ENCODE measurements at places on chromosomes 13 and 19.

GRCh38 chr19:5143471-5144411 is 174.8 kb downstream of the KDM4B start:
- no peak for DNase-seq

GRCh38 chr19:47778049-47778953 is at the start of gene SELENOW:
SELENOW (plus strand) TSS chr19:47778703; CDS start chr19:47778786, 83 bp downstream.
- peak; percentile 16 for DNase-seq

GRCh38 chr19:42764836-42765235 is 642 bp downstream of the PSG8 start:
- no peak for DNase-seq

DNA sequence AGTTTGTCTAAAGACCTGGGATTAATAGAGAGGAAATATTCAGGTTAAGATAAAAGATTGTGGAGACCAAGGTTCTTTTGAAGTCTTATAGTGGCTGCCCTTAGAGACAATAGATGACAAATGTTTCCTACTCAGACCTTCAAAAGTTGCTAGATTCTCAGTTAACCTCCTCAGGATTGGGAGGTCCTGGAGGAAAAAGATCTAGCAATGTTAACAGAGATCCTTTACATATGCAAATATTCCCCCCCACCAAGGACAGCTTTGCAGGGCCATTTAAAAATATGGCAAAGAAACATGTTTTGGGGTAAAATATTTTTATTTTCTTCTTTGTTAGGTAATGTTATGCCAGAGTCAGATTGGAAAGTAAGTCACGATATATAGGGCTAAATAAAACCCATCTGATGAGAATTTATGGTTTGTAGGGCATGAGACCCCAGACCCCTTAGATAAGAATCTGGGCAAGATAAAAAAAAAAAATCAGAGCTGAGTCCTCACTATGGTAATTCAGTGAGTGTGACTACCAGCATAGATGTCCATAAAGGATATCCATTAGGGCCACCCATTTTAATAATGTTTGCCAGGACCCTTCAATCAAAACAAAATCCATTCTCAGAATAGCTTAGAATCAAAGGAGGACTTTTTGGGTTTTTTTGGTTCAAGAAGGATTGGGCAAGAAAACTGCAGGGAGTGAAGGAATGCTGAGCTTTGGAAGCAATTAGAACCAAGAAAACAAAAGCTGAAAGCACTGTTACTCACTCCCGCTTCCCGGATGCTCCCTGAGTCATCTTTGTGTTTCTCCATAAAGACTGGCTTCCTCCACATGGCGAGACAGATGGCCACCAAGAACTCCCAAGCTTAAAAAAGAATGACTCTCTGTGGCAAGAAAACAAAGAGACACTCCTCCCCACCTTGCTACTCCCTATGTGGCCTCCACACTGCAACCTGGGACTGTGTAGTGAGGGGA is 28.2 kb downstream of the VSTM1 start:
- no peak for DNase-seq

DNA sequence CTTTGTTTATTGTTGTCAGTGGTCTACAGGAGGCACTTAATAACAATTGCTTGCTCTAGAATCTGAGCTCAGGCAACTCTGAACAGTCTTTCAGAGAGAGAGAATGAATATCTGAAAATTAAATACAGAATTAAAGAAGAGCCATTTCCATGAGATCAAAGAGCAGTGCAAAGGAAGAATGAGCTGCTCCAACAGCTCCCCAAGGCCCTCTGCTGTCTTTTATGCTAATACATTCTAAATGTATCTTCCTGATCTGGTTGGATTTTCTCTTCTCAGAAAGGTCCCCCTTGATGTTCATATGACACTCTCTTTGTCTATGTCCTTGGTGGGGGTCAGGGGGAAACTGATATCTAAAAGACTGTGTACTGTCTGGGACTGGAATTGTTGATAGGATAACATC is 1029.6 kb downstream of the PCDH9 start:
- no peak for DNase-seq

GRCh38 chr19:18097993-18098890 is 664 bp downstream of the MAST3 start:
- no peak for DNase-seq

DNA sequence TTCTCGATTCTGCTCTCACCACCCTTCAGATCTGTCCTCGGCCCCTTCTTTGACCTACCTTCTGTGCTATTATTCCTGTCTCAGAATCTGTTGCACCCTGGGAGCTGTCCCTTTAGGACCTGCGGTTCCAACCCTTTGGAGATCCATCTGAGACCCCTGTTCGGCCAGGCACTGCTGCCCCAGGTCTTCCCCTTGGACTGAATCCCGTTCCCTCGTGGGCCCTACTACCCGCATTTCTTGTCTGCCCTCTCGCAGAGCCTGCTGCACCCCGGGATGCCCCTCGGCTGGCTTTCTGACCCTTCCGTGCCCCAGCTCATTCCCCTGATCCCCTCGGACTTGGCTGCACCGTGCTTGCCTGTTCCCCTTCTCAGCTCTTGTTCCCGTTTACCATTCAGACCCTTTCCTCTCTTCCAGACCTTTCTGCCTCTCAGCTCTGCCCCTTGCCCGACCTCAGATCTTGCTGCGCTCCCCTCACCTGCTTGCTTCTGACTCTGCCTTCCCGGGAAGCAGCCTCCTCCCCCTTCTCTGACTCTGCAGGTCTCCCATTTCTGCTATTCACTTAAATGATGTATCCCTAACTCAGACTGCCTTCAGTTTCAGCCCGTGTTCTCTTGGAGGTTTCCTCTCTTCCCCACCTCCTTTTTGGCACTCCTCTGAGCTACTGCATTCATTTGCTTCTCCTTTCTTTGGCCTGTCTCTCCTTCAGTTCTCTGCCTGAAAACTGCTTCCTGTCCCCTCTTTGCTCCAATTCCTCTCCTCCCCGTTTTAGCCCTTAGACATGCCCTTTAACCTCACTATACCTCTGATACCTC is 1.1 kb downstream of the ARHGAP35 start:
- DNase-seq = no peak

DNA sequence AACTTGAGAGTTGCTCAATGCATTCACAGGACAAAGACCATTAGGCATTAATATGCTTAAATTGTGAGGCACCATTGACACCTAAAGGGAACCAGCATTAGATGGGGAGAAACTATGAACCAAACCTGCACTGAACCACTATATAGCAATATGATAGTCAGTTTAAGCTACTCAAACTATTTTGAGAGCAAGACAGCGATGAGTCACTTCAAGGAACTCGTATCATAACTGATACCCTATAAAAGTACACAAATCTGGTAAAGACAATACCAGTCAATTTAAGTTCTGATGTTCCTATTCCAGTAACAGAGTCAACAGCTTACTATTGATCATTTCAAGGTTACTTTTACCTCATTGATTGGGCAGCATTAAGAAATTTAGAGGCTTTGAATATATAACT is 151.3 kb upstream of the ATXN8OS start:
- DNase-seq = no peak

DNA sequence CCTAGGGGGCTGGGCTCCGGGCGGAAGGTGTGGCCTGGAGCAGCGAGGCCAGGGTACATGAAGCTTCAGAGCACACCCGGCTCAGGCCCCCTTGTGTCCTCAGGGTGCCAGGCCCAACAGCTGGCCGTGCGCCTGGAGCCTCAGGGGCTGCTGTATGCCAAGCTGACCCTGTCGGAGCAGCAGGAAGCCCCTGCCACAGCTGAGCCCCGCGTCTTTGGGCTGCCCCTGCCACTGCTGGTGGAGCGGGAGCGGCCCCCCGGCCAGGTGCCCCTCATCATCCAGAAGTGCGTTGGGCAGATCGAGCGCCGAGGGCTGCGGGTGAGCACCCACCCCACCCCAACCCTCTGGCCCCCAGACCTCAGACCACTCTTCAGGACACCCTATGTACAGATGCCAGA is 3.2 kb downstream of the SYDE1 start:
- no peak for DNase-seq

- DNase-seq = no peak
Observed at GRCh38 chr19:2491130-2491801, 15.3 kb downstream of the GADD45B start.

GRCh38 chr13:74037762-74038161 is 96.4 kb downstream of the KLF12 start:
- no peak for DNase-seq

DNA sequence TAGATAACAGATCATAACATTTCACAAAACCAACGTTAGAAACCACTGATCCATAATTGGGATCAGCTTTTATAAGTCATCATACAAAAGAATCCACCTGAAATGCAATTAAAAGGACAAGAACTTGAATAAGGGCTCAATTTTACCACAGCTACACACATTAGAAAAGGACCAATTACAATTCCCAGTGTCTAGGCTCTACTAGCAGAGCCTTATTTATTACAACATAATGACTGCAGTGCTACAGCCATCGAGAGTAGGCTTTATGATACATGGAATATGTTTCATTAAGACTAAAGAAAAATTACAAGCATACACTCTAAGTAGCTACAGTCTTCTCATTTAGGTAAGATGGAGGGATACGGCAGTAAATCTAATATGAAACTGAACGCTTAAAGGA is 2.9 kb downstream of the RBM26 start:
- DNase-seq = no peak
